ENCODE measurements at places on chromosomes 5 and 9.

GRCh38 chr9:13266167-13266566, 13.3 kb downstream of the MPDZ start:
- DNase-seq: no peak

- no peak for DNase-seq
Observed at GRCh38 chr5:113508756-113509155, 4.7 kb upstream of the YTHDC2 start.

DNA sequence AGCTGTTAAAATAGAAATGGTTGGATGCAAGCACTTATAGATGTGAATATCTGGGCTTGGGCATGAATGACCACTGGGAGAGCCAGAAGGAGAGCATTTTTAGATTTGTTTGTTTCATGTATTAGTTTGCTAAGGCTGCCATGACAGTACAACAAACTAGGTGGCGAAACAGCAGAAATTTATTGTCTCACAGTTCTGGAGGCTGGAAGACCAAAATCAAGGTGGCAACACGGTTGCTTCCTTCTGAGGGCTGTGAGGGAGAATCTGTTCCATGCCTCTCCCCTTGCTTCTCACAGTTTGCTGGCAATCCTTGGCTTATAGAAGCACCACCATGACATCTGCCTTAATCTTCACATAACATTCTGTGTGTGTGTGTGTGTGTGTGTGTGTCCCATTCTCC, 20.2 kb upstream of the CDC23 start:
- no peak for DNase-seq

DNA sequence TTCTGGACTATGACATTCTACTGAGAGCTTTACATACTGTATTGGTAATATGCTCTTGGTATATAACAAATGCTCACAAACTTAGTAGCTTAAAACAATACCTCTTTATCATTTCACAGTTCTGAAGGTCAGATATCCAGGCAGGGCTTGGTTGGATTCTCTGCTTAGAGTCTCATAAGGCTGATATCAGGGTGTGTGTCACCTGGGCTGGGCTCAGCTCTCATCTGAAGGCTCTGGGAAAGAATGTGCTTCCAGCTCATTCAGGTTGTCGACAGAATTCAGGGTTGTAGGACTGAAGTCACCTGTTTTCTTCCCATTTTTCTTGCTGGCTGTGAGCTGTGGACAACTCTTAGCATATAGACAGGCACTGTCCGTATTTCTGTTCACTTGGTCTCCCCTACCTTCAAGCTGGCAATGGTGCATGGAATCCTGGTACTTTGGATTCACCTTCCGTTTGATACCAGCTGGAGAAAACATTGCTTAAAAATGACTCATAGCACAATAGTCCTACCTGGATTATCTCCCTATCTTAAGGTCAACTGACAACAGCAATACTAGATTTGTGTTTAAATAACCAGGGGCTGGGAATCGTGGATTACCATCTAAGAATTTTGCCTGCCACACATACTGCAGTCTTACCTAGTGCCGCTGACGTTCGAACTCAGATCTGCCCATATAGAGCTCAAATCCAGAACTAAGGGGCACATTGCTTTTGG, 69.2 kb downstream of the RCL1 start:
- no peak for DNase-seq

DNA sequence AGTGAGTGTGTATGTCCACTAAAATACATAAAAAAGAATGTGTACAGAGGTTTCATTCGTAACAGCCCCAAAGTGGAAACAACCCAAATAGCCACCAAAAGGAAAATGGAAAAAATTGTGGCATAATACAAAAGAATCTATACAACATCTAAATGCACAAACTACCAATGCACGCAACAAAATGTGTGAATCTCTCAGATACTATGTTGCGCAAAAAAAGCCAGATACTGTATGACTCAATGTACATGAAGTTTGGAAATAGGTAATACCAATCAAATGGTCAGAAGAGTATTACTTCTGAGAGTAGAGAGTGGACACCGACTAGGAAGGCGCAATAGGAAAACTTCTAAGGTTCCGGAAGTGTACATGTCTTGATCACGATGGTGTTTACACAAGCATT, 2.4 kb downstream of the XPA start:
- no peak for DNase-seq

DNA sequence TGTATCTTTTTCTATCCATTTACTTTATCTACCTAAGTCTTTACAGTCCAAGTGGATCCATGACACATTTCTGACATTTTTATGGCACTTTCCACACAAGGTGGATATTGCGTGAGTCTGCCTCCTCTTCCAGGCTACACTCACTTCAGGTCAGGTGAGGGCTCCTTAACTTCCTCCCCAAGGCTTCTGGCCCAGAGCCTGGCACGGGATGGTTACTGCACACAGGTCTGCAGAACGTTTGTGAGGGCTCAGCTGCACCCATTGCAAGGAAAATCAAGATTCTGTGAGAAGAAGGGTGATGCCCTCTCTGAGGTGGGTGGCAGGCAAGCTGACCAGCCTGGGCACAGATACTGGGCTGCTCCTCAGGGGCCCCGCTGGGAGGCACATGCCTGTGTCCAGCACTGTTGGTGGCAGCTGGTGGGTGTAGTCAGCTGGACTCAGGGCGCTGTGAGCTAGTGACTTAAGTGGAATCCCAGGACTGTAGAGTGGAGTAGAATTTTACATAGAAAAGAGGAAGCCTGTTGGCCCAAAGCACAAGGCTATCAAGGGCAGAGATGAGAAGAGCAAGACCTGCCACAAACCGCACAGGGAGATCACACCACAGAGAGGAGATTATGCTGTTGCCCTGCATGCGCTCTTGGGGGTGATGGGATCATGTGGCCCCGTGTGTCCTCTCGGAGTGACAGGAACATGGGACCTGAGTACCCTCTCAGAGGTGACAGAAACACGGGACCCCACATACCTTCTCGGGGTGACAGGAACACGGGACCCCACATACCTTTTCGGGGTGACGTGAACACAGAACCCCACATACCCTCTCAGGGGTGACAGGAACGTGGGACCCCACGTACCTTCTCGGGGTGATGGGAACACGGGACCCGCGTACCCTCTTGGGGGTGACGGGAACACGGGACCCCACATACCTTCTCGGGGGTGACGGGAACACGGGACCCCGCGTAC, 21.3 kb downstream of the AHRR start:
- DNase-seq: no peak

DNA sequence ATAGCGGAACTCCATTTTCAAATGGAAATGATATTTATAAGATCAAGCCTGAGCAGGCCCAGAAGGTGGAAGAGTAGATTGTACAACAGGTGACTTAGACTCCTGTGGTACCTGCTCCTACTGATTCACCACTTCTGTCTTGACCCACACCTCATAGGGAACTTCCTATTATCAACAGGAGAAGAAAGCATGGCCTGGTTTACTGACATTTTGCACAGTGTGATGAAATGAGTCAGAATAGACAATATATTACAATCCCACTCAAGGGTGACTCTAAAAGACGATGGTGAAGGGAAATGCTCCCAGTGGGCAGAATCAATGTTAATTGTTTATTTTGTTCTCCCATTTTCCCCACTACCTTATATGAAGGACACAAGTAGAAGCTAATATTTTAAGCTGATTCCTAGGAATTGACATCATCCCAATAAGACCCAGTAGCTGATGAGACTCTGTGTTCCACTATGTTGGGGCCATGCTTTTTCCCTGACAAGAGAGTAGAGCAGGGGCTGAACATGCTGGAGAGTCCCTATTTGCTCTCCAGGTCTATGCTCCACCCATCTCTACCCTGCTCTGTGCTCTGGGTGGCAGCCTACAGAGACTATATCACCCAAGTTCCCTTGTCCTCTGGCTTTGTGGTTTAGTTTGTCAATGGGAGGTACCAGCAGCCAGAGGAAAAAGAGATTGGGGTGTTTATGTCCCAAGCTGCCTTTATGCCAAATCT, 163.4 kb upstream of the FSTL4 start:
- DNase-seq: no peak

- peak; percentile 80 for DNase-seq
Observed at GRCh38 chr9:34252670-34253459, 74.0 kb downstream of the UBAP1 start.

DNA sequence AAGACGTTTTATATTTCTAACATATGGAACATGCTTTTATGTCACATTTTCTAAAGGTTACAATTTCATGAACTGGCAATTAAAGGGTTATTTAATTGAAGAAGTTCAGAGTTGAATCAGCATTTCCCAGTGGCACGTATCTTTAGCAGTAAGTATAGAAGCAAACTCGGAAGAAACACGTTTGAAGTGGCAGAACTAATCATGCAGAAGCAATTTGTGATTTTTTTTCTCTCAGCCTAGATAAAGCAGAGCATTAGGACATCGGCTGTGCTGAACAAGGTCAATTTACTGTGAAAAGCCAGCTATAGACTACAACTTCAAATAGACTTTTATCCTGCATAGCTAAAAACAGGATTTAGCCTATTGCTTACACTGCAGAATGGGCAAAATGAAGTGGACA, 104.7 kb downstream of the ISL1 start:
- no peak for DNase-seq

GRCh38 chr5:84184857-84185256, 199.8 kb downstream of the EDIL3 start:
- no peak for DNase-seq

DNA sequence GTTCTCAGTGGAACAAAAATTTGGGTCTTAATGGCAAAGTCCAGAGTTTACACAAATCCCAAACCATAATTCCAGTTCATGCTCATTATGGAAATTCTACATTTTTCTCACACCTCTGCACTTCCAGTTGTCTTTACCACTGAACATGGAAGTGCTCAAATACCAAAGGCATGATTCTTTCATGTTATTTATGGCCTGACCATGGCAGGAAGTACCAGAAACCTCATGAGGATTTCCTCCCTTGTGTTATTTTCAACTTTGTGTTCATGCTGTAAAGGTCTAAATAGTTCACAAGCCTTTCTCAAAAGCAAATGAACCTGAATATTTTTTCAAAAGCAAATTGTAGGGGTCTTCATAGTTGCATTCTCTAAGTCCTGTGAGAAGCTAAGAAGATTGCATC, 82.0 kb upstream of the ITGA1 start:
- no peak for DNase-seq

GRCh38 chr5:96149546-96149945, 187.9 kb upstream of the ELL2 start:
- no peak for DNase-seq

- DNase-seq: no peak
Observed at GRCh38 chr5:133467826-133468463, 144.4 kb downstream of the FSTL4 start.

DNA sequence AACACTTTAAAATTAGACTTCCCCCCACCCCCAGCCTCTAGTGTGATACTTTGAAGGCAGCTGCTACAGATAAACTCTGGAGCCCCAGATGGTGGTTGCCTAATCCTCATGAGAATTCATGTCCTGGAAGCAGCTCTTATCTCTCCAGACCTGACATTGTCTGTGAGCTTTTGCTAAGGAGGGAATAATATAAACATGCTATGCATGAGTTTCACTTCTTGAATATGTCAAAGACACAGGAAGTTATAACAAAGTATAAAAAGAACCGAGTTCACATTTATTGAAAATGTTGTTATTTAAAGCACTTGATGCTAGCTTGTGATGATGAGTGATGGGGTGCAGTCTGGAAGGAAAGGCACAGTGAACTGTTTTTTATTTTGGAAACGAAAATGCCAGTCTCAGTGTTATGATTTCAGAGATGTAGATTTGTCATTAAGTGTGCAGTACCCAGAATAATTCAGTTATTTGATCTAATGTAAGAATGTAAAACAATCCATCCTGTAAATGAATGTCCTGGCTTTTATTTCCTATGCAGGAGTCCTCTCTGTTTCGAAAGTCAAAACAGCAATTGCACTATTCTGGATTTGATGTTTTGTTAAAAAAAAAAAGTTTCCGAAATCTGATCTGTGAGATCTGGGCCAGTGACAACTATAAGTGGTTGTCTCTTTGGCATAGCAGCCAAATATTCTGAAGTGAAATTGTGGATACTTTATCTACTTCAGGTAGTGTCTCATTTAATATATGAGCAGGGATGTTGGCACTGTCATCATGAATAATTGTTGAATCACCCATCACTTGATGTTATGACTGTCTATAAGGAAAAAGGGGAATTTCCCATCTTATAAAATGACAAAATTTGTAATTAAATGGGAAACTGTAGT, 77.0 kb downstream of the ZCCHC7 start:
- no peak for DNase-seq

DNA sequence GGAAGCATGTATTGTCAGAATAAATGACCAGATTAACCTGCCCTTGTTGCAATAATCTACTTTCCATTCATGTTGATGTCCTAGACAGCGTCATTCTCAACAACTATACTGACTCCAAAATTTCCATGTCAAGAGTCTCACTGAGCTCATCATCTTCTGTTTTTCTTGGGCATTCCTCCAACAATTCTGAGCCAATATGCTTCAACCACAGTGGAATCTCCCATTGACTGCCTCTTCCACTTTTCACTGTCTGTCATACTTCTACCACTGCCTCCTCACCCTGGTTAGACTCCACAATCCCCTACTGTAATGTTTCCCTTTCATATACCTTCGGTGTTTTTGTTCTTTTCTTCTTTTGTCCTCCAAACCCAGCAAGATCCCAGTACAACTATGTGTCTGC, 162.8 kb downstream of the TLE1 start:
- DNase-seq: no peak

DNA sequence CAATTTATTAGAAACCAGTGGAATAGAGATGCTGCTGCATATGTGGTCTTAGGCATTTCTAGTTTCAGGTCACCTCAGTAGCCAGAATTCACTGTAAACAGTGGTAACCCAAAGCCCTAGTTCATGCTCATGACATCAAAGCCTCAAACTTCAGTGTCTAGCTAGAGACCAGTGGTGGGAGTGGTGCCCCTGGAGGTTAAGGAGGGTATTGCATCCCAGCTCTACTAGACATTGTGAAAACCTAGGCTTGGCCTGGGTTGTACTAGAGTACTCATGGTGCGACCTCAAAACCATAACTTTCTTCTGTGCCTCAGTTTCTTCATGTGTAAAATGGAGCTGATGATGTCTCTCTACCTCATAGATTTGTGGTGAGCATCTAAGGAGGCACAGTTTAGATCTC, 18.8 kb downstream of the COL5A1 start:
- DNase-seq: no peak

- DNase-seq: no peak
Observed at GRCh38 chr5:151298063-151298855, 5.3 kb downstream of the SLC36A3 start.

GRCh38 chr9:131358556-131358955, 35.3 kb upstream of the PRRC2B start:
- no peak for DNase-seq

GRCh38 chr9:120971938-120972337, 45.3 kb upstream of the TRAF1 start:
- DNase-seq: no peak

DNA sequence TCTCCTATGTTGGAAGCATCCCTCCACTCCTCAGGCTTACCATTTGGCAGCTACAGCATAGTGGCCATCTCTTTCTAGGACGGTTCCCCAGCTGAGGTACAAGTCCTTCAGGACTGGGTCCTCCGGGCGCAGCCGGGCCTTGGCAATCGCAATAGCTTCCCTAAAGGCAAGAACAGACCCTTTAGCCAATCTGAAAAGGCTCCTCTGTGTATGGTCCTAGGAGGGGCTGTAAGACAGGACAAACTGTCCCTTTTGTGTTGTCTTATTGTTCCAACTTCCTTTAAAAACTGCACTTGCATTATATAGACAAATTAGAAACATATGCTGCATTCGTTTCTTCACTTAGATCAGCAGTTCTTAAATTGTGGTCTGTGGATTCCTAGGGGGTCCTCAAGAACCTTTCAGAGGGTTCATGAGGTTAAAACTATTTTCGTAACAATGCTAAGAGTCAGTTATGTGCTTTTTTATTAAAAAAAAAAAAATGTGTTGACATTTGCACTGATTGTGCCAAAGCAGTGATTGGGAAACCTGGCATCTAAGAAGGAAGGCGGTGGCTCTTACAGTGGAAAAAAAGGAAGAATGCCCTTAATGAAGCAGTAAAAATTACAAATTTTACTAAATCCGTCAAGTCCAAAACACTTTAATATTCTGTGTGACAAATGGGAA, 38.7 kb downstream of the GEMIN5 start:
- DNase-seq: no peak
